ENCODE measurements at places on chromosomes 6 and 20. TPM values are rescaled to one million over a fixed set of nuclear protein-coding genes. Genes with fewer than 3 reads are reported as not detected.

DNA sequence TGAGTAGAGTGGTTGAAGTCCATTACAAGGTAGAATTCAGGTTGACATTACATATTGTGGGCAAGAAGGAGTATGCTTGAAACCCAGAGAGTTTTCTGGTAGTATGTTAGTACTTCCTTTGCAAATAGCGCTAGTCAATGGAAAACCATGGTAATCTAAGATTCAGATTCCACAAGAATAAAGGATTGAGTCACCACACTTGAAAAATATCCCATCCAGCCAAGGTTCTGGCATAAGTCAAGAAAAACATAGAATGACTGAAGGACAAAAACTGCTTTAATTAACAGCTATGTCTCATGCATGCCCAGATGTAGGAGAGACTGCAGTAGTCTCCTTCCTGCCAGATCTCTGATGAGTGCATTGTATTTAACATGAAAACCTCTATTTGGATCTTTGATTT, 469.8 kb downstream of the BMP2 start:
- no peak for DNase-seq

GRCh38 chr6:90440586-90441283, 144.1 kb upstream of the BACH2 start:
- DNase-seq, result no peak

DNA sequence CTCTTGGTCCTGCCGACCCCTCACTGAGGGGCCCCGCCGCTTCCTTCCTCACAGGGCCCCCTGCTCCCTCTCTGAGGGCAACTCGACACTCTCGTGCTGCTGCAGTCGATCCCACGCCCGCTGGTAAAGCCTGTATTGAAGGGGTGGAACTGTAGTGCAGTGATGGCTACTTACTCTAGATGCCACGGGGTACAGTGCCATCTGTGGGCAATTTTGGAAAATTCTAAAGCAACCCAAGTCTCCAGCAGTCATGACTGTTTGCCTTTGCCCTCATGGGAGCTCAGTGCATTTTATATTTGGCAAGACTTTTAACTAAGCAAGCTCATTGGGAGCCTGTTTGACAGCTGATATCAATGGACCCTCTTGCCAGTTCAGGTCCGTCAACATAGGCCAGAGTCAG, 6.5 kb upstream of the C6orf136 start:
- no peak for DNase-seq

GRCh38 chr6:83536647-83537589, 24.6 kb downstream of the PRSS35 start:
- DNase-seq, result no peak

GRCh38 chr20:13212750-13213149, 8.3 kb upstream of the ISM1 start:
- no peak for DNase-seq

DNA sequence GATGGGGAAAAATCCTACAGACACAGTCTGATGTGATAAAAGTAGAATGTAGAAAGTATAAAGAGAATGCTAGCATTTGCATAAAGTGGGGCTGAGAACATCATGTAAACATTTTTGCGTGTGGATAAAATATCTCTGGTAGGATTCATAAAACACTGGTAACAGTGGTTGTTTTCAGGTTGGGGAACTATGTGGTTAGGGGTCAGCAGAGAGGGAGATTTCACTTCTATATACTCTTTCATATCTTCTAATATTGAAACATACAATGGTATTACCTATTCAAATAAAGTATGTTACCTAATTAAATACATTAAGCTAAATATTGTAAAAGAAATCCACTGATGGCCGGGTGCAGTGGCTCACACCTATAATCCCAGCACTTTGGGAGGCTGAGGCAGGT, 96.2 kb upstream of the CCDC167 start:
- no peak for DNase-seq

DNA sequence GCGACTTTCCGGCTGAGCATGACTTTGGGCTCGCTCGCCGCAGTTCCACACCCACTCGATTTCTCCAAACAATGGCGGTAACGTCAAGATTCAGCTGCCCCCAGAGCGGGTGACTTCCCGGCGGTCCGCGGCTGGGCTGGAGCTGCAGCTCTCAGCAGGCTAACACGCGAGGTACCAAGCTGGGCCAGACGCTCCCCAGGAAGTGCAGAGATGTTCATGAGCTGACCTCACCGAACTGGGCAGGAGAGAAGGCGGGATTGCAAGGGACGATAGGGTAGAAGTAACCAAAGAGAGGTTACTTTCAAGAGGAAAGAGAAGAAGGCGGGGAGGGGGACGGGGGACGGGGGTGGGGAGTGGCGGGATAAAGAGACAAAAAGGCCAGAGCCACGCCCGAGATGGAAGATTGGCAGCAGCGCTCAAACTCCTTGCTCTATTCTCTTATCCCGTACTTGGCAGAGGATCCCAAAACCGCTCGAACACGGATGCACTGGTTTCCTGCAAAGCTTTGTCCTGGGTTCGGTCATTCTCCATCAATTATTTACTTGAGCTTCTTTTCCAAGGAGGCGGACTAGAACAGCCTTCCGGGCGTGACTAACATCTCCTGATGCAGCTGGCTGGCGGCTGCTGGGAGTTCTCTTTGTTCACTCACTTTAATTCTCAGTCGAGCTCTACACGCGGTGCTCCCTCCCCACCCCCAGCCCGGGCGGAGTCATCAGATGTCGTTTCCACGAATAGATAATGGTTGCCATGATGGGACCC, at the start of gene MTCL3:
Gene MTCL3, minus strand, starts transcription at position 626 of the 759 bp plus-strand sequence.
- no peak for DNase-seq

- no peak for DNase-seq
These were observed 24.8 kb downstream of the GNAS start for GRCh38 chr20:58877050-58877975.

DNA sequence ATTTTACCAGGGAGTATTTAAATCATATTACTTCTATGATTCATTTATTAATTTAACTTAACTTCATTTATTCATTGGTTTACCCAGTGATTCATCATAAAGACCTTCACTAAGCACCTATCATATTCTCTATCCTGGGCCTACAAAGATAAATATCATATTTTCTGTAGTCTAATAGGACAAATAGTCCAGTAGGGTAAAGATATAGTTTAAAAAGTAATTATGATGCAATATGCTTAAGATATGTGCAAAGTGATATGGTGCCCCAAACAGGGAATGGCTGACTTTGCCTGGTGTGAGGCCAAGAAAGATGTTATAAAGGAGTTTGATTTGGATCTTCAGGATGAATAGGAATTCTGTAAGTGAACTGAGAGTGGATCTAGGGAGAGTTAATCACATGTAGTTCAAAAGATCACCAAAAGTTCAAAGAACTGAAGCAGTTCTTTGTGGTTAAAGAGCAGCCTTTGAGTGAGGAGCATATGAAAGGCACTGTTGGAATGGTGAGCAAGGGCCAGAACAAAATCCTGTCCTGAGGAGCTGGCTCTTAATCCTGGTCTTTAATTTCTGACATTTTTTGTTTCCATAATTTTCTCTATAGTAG, 45.5 kb downstream of the MLIP start:
- DNase-seq, result no peak

DNA sequence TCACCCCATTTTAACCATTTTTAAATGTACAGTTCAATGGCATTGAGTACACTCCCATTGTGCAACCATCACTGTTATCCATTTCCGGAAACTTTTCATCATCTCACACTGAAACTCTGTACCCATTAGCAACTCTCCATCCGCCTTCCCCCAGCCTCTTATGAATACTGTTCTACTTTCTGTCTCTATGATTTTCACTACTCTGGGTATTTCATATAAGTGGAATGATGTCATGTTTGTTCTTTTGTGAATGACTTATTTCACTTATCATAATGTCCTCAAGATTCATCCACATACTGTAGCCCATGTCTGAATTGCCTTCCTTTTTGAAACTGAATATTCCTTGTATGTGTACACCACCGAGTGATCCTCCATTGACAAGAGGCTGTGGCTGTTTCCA, 92.9 kb upstream of the TOX2 start:
- DNase-seq, result no peak

DNA sequence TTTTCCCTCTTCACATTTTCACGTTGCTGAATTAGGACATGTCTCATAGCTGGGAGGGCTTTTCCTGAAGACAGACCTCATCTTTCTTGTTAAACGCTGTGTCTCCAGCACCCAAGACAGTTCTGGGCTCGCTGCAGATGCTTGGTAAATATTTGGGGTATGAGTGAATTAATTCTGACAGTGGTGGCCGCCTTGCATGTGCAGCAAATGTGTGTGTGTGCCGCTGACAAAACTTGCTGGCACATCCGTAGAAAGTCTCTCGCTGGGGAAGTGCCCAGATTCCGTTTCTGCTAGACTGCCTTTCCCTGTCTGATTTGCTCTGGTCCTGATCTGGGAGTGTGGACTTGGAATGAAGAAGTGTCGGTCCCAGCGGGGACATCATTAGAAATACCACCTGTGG, 48.2 kb upstream of the ZNFX1 start:
- no peak for DNase-seq

- no peak for DNase-seq
These were observed 76.4 kb downstream of the DHX35 start for GRCh38 chr20:39038495-39038894.

DNA sequence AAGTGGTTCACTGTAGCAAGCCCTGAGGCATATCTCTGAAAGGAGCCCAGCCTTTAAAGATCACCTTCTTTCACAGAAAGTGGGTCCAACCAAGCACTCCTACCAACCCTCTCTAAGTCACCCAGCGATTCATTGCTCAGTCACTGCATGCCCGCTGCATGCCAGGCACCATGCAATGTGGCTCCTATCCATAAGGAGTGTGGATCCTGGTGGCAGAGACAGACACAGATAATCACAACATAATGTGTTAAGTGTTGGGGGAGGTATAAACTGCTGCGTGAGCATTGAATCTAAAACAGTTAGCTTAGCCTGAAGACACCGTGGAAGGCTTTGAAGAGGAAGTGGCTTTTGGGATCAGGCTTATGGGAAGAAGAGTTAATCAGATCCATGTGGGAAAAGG, 659.5 kb downstream of the PTPRT start:
- DNase-seq, result no peak

- DNase-seq, result no peak
These were observed 19.3 kb upstream of the EFCAB8 start for GRCh38 chr20:32839227-32839981.

DNA sequence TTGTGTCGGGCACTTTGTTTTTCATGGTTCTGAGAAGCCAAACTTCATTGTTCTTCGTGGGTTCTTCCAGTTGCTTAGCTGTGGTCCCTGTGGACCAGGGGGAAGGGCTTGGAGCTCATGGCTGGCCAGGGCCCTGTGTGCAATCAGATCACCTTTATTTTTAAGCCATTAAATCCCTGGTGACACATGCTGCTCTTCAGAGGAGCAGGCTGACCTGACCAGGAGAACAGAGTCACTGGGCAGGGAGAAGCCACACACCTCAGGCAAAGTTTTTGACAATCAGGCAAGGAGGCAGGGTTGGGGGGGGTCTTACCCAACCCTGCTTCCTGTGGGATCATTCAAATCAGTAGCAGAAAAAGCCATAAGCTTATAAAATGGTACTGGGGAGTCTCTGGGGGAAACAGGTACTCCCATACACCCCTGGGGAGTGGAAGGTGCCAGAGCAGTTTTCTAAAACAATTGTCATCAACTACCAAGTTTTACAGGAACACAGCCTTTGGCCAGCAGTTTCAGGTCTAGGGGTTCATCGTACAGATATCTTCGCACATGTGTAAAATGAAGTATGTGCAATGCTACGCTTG, 37.0 kb upstream of the PREX1 start:
- DNase-seq, result no peak

GRCh38 chr6:52164319-52165094, 21.7 kb upstream of the IL17A start:
- DNase-seq, result no peak

DNA sequence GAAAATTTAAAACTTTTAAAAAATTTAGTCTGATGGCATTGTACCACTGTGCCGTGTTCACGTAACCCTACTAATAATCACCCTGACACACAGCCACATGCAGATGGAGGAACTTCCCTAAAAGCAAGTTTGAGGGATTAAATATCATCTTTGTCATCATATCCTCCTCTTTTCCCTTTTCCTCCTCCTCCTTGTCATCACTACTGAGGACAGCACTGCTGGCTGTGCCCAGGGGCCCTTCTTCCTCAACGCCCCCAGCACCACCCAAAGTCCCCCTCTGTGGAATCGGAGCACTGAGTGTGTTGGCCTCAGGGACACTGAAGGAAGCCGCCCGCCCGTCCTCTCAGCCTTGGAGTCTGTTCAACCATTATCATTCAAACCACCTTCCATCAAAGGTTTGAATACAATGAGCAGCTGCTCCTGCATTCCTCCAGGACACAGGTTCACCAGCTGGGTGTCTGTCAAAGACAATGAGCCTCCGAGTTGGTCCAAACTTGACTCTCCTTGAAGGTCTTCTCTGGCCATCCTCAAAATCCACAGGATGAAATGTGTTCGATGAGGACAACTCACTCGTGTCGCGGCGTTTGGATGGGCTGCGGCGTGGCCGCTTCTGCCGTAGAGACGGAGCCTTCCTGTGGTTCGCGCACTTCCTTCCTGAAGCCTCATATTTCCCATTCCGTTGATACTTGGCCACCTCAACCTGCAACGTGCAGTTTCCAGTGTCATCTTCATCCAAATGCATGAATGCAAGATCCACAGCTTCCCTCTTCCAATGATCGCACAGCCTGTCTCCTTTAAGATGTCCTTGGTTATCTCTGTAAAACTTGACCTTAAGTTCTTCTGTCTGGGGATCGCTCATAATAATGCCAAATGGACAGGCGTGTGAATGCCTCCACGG, 23.3 kb downstream of the NQO2 start:
- no peak for DNase-seq

GRCh38 chr6:39057251-39058155, 8.9 kb downstream of the GLP1R start:
- no peak for DNase-seq

DNA sequence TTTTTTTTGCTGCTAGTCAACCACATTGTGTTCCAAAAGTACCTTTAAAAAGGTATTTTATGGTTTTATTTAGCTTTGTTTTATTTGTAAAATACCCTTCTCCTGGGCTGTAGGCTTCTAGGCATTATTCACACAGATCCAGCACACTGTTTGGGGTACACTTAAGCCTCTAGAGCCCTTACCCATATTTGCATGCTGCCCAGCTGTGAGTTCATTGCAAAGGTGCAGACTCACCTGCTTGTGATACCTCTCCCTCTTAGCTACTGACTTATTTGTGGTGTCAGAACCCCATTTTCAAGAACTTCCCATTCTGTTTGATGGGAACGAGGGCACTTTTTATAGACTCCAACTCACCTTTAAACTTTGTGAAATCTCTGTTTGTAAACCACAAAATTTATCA, 69.8 kb downstream of the RIN2 start:
- no peak for DNase-seq

GRCh38 chr6:108771421-108771820, 76.8 kb upstream of the ARMC2 start:
- DNase-seq, result no peak

DNA sequence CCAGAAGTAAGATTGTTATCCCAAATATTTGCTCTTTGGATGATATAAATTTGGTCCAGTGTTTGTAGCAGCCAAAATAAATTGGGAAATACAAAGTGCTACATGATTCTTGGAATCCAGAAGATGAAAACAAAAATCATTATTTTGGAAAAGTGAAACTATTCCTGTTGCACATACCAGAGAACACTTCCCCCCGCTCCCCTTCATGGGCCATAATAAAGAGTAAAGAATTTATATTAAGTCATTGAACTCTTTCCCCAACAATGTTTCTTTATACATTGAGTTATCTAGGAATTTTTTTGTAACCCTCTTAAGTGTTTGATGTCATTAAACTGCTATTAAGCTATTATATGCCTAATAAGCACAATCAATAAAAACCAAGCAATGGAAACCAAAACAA, 490.4 kb upstream of the HS3ST5 start:
- no peak for DNase-seq

GTSF1L gene
- polyA plus RNA-seq, result not detected

FILIP1 gene
- 2.4 TPM for polyA plus RNA-seq

TFAP2D gene
- not detected for polyA plus RNA-seq

ESR1 gene
- polyA plus RNA-seq, result 0.74 TPM

DHX16 gene
- 39.5 TPM for polyA plus RNA-seq

PHACTR3 gene
- 13.1 TPM for polyA plus RNA-seq

ZNF341 gene
- 2.9 TPM for polyA plus RNA-seq

All from right renal pelvis (tissue), 4 donors.